ENCODE measurements at places on chromosomes 2 and 18. TPM values are rescaled to one million over a fixed set of nuclear protein-coding genes. Genes with fewer than 3 reads are reported as not detected.

Gene PROKR1
- total RNA-seq: not detected

DNA sequence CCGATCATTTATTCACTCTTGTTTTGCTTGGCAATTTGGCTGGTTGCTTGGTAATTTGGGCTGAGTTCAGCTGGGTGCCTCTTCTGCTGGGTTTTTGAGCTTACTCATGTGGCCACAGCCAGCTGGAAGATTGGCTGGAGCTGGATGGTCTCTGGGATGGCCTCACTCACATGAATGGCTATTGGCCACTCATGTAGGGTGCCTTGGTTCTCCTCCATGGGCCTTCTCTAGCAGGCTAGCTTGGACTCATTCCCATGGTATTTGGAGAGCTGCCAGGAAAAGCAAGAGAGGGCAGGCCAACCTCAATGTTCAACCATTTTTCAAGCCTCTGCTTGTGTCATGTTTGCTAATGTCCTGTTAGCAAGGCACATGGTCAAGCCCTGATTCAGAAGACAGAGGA is 16.9 kb downstream of the ZAP70 start:
- no peak for DNase-seq

- no peak for DNase-seq
Observed at GRCh38 chr2:133293544-133294353, 274.5 kb downstream of the NCKAP5 start.

- DNase-seq: no peak
Observed at GRCh38 chr2:80461505-80462197, 157.1 kb upstream of the LRRTM1 start.

- no peak for DNase-seq
Observed at GRCh38 chr18:36692371-36692770, 136.4 kb downstream of the TPGS2 start.

GRCh38 chr2:61363580-61363979 is 107.3 kb downstream of the USP34 start:
- DNase-seq: no peak

GRCh38 chr2:207126724-207127308 is 38.9 kb downstream of the KLF7 start:
- no peak for DNase-seq

- DNase-seq: no peak
Observed at GRCh38 chr2:217983276-217984233, 19.2 kb downstream of the TNS1 start.

Gene NRBP1
- 50.4 TPM for total RNA-seq

DNA sequence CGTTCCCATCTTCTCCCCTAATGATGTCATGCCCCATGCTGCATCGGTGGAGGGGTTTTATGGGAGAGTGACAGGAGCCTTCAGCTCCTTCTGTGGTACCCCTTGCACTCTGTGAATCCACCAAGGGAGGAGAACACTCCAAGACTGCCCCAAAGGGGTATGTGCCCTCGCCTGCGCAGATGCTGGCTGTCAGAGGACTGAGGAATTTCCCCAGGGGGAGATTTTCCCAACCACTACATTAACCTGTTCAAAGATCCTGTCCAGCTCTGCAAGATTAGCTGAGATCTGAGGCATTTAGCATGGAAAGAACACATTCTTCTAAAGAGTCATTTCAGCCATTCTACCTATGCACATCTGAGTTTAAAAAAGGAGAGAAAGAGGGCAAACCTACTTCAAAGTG is 143.2 kb upstream of the ITGA6 start:
- DNase-seq: no peak

Gene EML6
- total RNA-seq: 1.2 TPM

GRCh38 chr18:10401521-10401920 is 52.9 kb upstream of the APCDD1 start:
- no peak for DNase-seq

Data from right atrium auricular region (tissue), 2 donors.